ENCODE measurements at places on chromosomes 12 and 14.

GRCh38 chr12:129830796-129831195 is 73.0 kb downstream of the TMEM132D start:
- no peak for DNase-seq
- no peak overlapping the region for H3K27ac ChIP-seq
- H3K27me3 ChIP-seq: no peaks in the 10 kb centered on the region
- H3K4me1 ChIP-seq: no peaks in the 10 kb centered on the region
- H3K4me3 ChIP-seq: no peak overlapping the region
- no peaks in the 10 kb centered on the region for H3K36me3 ChIP-seq

DNA sequence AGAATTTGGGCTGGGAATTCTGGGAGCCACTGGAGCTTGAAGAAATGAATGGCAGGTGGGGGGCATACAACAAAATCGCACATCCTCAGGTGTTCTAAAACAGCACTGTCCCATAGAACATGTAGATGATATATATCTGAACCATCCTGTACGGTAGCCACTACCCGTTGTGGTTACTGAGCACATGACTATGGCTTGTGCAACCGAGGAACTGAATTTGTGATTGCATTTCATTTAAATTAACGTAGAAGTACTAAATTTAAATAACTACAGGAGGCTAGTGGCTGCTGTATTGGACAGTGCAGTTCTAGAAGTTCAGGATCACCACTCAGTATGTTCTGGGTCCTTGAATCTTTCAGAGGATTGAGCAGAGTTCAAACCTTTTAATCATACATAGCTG is 172.4 kb downstream of the PHETA1 start:
- H3K27me3 ChIP-seq: peaks cover 23% of the 10 kb centered on the region
- no peak overlapping the region for H3K4me3 ChIP-seq
- H3K4me1 ChIP-seq: peaks cover 20% of the 10 kb centered on the region
- H3K36me3 ChIP-seq: no peaks in the 10 kb centered on the region
- no peak overlapping the region for H3K27ac ChIP-seq

DNA sequence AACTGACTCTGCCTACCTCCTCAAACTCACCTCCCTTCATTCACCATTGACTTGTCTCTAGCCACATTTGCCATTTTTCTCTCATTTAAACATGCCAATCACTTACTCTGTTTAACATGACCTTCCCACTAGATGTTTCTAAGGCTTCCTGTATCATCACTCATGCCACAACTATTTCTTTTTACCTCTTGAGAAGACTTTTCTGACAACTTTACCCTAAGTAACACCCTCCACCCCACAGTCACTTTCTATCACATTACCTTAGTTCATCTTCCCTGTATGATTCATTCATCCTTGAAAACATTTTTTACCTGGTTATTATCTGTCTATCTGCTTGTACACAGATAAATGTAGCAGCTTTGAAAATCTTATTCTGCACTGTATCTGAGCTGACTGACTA is 19.4 kb downstream of the PLCZ1 start:
- DNase-seq: no peak
- no peak overlapping the region for H3K4me3 ChIP-seq
- no peaks in the 10 kb centered on the region for H3K36me3 ChIP-seq
- H3K27ac ChIP-seq: no peak overlapping the region
- H3K27me3 ChIP-seq: no peaks in the 10 kb centered on the region
- H3K4me1 ChIP-seq: no peaks in the 10 kb centered on the region

GRCh38 chr12:97754306-97754705 is 291.7 kb downstream of the RMST start:
- H3K4me1 ChIP-seq: no peaks in the 10 kb centered on the region
- H3K36me3 ChIP-seq: no peaks in the 10 kb centered on the region

GRCh38 chr14:38412654-38413053 is 156.8 kb upstream of the CLEC14A start:
- no peaks in the 10 kb centered on the region for H3K27me3 ChIP-seq
- no peak overlapping the region for H3K4me3 ChIP-seq
- H3K36me3 ChIP-seq: no peaks in the 10 kb centered on the region

GRCh38 chr14:97177016-97177415 is 379.8 kb downstream of the VRK1 start:
- H3K27me3 ChIP-seq: peaks cover 4% of the 10 kb centered on the region
- peaks cover 2% of the 10 kb centered on the region for H3K36me3 ChIP-seq
- peak; percentile 50 for DNase-seq
- no peak overlapping the region for H3K4me3 ChIP-seq
- H3K27ac ChIP-seq: no peak overlapping the region

- no peaks in the 10 kb centered on the region for H3K27me3 ChIP-seq
- H3K4me1 ChIP-seq: peaks cover 16% of the 10 kb centered on the region
- H3K4me3 ChIP-seq: no peak overlapping the region
- no peak for DNase-seq
- peaks cover 7% of the 10 kb centered on the region for H3K36me3 ChIP-seq
These were observed 73.5 kb downstream of the BTG1 start for GRCh38 chr12:92072112-92072511.

DNA sequence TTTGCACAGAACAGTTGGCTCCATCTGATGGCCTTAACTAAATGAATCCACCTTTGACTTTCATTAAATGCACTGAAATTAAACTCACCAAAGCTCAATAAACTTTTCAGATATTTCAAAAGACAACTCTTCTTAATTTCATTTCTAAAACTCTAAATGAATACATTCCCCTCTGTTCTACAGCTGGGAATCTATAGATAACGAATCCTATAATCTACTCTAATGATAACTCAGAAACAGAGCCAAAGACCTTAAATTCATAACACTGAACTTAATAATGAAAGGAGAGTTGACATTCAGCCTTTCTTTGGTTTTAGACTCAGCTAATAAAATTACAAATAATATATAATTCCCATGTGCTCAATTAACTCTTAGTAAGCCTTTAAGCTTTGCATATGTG is 150.5 kb downstream of the KCNH5 start:
- H3K27ac ChIP-seq: no peak overlapping the region
- no peak overlapping the region for H3K4me3 ChIP-seq
- no peaks in the 10 kb centered on the region for H3K27me3 ChIP-seq
- H3K4me1 ChIP-seq: no peaks in the 10 kb centered on the region
- no peaks in the 10 kb centered on the region for H3K36me3 ChIP-seq
- no peak for DNase-seq

- no peaks in the 10 kb centered on the region for H3K36me3 ChIP-seq
- no peaks in the 10 kb centered on the region for H3K4me1 ChIP-seq
- DNase-seq: no peak
- no peaks in the 10 kb centered on the region for H3K27me3 ChIP-seq
- no peak overlapping the region for H3K27ac ChIP-seq
These were observed 270.2 kb downstream of the SSPN start for GRCh38 chr12:26465419-26466097.

DNA sequence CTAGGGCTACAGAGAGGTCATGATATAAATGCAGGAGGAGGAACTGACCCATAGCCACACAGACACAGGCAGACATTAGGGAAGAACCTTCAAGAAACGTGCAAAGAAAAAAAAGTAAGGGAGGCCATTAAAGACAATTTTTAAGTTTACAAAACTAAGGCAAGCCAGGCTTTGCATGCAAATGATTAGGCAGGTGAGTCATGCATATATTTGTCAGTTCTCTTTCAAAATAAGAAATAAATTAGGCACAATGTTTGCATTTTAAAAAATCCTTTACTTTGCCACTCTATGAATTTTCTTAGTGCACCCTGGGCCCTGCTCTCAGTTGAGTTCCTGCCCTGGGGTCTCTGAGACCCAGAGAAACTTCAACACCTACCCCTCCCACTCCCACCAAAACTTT is 75.0 kb downstream of the PRMT8 start:
- no peak overlapping the region for H3K27ac ChIP-seq
- peaks cover 16% of the 10 kb centered on the region for H3K27me3 ChIP-seq
- no peaks in the 10 kb centered on the region for H3K4me1 ChIP-seq
- DNase-seq: no peak
- no peak overlapping the region for H3K4me3 ChIP-seq

- no peaks in the 10 kb centered on the region for H3K4me1 ChIP-seq
- no peaks in the 10 kb centered on the region for H3K36me3 ChIP-seq
- H3K4me3 ChIP-seq: no peak overlapping the region
- no peak overlapping the region for H3K27ac ChIP-seq
- no peak for DNase-seq
- H3K27me3 ChIP-seq: no peaks in the 10 kb centered on the region
These were observed 17.7 kb downstream of the STXBP6 start for GRCh38 chr14:25032092-25032784.

GRCh38 chr12:54509617-54510016 is 12.1 kb downstream of the NCKAP1L start:
- peaks cover 41% of the 10 kb centered on the region for H3K36me3 ChIP-seq
- no peaks in the 10 kb centered on the region for H3K27me3 ChIP-seq
- no peak overlapping the region for H3K27ac ChIP-seq
- H3K4me3 ChIP-seq: no peak overlapping the region
- DNase-seq: no peak

DNA sequence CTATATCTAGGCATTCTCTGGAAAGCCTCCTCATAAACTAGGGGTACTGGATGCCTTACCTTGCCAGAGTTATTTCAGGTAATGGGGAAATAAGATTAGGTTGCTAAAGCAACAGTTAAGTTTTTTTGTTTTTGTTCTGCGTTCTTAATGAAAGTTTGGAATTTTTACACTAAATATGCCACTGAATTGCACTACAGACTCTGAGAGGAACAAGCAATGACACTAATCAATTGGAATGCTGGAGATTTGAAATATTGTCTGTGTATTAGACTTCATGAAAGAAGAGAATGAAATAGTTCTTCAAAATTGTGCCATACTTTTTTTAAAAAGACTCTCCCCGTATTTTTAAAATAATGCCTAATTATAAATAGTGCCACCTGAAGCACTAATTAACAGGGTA is 287.8 kb downstream of the NAV3 start:
- H3K36me3 ChIP-seq: no peaks in the 10 kb centered on the region
- no peaks in the 10 kb centered on the region for H3K27me3 ChIP-seq
- no peak for DNase-seq
- no peak overlapping the region for H3K27ac ChIP-seq
- H3K4me3 ChIP-seq: no peak overlapping the region
- no peaks in the 10 kb centered on the region for H3K4me1 ChIP-seq

GRCh38 chr12:51686727-51687126 is 95.7 kb downstream of the SCN8A start:
- no peaks in the 10 kb centered on the region for H3K36me3 ChIP-seq
- no peak for DNase-seq
- peaks cover 8% of the 10 kb centered on the region for H3K27me3 ChIP-seq
- H3K27ac ChIP-seq: no peak overlapping the region
- peaks cover 5% of the 10 kb centered on the region for H3K4me1 ChIP-seq
- no peak overlapping the region for H3K4me3 ChIP-seq

DNA sequence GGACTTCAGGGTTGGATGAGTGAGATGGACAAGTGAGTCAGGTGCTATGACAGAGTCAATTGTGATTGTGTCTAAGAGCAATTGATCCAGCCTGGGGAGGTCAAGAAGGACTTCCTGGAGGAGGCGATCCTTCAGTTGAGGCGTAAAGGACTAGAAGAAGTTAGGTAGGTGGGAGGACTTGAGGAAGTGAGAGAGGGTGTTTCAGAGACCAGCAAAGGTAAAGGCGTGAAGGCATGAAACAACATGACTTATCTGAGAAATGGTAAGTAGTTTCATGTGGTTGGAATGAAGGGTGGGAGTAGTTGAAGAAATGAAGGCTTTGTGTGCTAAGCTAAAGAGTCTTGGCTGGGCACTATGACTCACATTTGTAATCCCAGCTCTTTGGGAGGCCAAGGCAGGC is 48.9 kb upstream of the PPP1CC start:
- no peaks in the 10 kb centered on the region for H3K4me1 ChIP-seq
- H3K27me3 ChIP-seq: no peaks in the 10 kb centered on the region
- no peak overlapping the region for H3K4me3 ChIP-seq
- H3K36me3 ChIP-seq: no peaks in the 10 kb centered on the region
- DNase-seq: no peak

DNA sequence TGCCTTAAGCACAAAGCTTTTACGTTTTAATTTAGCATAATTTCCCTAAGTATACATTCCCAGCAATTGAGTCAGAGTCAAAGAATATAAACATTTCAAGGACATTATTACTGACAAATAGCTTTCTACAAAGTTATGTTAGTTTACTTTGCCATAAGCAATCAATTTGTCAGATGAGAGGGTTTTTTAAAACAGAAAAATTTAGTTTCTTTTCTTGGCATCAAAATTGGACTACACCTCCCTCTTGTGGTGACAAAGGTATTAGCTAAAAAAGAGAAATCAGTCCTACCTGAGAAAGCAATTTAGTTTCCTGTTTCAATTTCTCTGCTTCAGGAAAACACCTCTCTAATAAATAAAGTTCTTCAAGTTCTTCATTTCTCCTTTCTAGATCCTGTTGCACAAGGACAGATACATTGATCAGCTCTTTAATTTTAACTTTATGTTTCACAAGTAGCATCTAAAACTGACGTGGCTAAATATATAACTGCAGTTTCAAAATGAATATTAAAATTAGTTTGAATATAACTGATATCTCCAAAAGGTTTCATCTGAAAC is 39.9 kb downstream of the DNAI7 start:
- no peak for DNase-seq
- H3K27me3 ChIP-seq: no peaks in the 10 kb centered on the region

- H3K36me3 ChIP-seq: peaks cover 61% of the 10 kb centered on the region
- peak; percentile 55 for DNase-seq
- no peaks in the 10 kb centered on the region for H3K27me3 ChIP-seq
- peak overlapping the region; percentile 15 for H3K4me3 ChIP-seq
- H3K27ac ChIP-seq: peak overlapping the region; percentile 71
These were observed 6.1 kb downstream of the METTL3 start for GRCh38 chr14:21505012-21505553.

GRCh38 chr14:104800771-104801519 is at the start of gene ZBTB42:
ZBTB42 (plus strand) TSS chr14:104801101; CDS start chr14:104801198, 97 bp downstream.
- H3K4me1 ChIP-seq: peaks cover 30% of the 10 kb centered on the region
- peak within 1 kb of the TSS; percentile 85 for H3K4me3 ChIP-seq

DNA sequence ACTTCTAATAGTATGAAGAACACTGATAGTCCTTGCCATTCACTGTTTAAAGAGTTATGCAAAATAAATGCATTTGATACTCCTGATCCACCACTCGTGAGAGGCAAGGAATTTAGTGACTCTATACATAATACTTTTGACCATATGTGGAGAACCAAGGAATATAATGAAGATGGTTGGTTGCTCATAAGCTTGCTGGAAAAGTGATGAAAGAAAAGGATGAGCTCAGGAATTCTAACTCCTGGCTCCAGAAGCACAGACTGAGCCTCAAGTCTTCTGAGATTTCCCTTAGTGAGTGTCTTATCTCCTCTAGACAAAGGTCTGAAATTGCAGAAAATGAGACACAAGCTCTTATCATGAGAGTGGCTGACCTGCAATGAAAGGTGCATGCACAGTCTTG is 57.1 kb upstream of the KRAS start:
- DNase-seq: no peak
- H3K4me3 ChIP-seq: no peak overlapping the region
- H3K36me3 ChIP-seq: peaks cover 4% of the 10 kb centered on the region
- no peak overlapping the region for H3K27ac ChIP-seq
- no peaks in the 10 kb centered on the region for H3K4me1 ChIP-seq

GRCh38 chr12:110885152-110885840 is 35.1 kb downstream of the MYL2 start:
- peaks cover 7% of the 10 kb centered on the region for H3K4me1 ChIP-seq
- H3K27me3 ChIP-seq: peaks cover 4% of the 10 kb centered on the region
- no peak overlapping the region for H3K27ac ChIP-seq
- no peak for DNase-seq

DNA sequence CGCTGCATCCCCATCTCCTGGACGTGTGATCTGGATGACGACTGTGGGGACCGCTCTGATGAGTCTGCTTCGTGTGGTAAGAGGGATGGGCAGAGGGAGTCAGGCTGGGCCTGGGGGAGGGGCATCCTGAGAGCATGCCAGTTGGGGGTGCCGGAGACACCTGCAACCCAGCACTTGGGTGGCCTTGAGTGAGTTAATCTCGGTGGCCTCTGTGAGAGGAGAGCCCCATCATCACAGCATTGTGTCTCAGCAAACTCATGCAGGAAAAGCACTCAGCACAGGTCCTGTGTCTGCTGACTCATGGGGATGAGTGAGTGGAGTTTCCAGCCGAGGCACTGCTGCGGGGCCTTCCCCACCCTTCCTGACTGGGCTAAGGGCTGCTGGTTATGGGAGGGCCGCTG is 19.6 kb upstream of the LRP1-AS start:
- H3K27ac ChIP-seq: no peak overlapping the region
- H3K36me3 ChIP-seq: no peaks in the 10 kb centered on the region
- no peaks in the 10 kb centered on the region for H3K27me3 ChIP-seq
- no peak for DNase-seq
- H3K4me1 ChIP-seq: no peaks in the 10 kb centered on the region
